ENCODE measurements at places on chromosomes 3 and 15.

DNA sequence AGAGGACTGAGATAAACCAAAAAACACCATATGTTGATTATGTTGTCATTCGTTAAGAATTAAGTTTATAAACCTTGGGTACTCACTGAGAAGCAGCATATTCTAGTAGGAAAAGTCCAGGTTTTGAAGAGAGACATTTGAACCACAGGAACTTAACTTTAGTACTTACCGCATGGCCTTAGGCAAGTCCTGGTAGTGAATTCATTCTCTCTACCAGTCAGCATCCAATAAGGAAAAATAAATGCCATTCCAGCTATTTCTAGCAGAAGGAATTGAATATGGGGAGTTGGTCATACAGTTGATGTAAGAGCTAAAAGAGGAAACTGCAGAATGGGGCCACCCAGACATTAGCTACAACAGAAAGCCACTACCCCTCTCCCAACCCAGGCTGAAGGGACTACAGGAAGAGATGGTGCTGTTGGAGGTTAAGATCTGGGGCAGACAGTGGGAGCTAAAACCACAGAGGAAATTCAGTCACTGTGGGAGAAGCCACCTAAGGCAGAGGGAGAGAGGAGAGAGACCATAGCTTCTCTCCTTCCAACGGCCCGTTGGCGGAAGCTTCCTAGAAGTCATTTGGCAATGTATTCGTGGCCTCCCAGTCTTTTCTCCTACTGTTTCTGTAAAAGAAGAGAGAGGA lies 133.8 kb upstream of the RARB start:
- DNase-seq = no peak

- no peak for DNase-seq
Observed at GRCh38 chr15:65954289-65954741, 85.0 kb downstream of the RAB11A start.

DNA sequence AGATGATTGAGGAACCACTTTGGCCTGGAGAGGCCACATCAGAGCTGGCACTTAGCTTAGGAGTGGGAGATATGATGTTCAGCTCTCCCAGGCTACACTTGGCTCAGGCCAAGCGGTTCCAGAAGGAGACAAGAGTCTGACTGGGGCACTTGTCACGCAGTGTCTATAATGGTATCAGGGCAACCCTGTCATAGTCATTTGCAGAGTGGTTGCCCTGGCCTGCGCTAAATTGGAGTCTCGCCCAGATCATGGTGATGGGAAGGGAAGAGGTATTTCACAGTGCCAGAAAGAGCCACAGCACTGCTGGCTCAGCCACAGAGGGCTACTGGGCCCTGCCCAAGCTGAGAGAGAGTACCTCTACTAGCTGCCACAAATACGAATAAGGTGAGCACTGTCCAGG lies 186.9 kb upstream of the CRBN start:
- DNase-seq = no peak

GRCh38 chr3:185297867-185298266 lies 44.0 kb upstream of the EHHADH start:
- no peak for DNase-seq

All from Ammon's horn (tissue), 1 donor.